Stimulated activated CD4-positive, alpha-beta T cell treated with anti-CD3 and anti-CD28 coated beads, Interleukin-2, amount 100 ng/mL, for 24 hours (primary cell): ENCODE measurements at places on chromosomes 6 and 20.

DNA sequence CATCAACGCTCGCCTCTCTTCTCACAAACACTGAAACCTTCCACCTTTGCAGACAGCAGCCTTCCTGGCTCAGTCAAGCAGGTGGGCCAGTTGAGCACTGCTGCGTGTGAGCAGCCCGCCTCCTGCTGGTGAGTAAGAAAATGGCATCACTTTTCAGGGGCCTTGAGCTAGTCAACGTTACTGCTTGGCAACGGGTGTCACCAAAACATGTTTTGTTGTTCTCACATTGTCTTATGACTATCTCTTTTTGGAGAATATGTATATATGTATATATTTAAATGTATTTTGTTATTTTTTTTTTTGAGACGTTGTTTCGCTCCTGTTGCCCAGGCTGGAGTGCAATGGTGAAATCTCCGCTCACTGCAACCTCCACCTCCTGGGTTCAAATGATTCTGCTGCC, 97.0 kb upstream of the AGPAT4 start:
- peak; percentile 68 for DNase-seq

DNA sequence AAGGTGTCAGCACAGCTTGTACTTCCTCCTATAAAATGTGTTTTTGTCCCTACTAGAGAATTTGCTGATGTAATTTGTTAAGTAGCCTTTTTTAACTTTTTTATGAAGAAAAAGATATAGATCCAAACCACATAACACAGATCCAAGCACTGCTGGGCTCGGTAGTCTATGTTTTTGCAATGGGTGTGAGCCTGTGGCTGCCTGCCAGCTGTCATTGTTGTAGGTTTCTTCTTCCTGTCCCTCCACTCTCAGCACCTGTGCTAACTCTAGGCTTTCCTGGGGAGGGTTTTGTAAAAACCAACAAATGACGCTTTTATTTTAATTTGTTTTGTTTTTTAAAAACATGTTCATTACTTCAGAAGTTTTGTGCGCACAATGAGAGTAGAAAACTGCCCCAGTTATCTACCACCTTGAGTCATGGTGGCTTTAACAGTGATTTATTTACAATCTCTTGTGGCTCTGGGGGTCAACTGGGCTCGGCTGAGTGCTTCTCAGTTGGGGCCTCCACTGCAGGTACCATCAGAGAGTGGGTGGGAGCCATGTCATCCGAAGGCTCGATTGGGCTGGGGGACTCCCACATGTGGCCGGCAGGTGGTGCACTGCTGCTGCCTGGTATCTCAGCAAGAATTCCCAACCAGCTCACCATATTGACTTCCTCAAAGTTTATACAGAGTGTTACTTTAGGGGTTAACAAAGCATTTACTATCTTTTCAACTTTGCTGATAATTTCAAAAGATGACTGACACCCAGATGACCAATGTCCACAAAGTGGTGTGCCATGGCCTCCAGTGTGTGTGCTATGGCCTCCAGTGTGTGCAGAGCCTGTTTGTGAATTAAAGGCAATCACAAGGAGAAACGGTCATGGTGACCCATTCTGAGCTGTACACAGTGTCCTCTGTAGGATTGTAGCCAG, 3.0 kb upstream of the CCR6 start:
- DNase-seq = no peak

DNA sequence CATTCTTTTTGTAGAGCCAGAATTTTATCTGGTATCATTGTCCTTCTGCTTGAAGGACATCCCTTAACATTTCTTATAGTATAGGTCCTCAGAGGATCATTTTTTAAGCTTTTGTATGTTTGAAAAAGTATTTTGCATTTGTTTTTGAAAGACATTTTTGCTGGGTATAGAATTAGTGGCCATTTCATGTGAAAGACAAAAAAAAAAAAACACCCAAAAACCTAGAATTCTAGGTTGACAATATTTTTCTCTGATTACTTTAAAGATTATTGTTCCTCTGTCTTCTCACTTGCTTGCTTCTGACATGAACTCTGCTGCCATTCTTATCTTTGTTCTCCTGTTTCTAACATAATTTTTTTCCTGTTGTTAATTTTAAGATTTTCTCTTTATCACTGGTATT, 75.7 kb upstream of the SLC22A16 start:
- no peak for DNase-seq

- DNase-seq = peak; percentile 68
Observed at GRCh38 chr6:431986-432385, 40.4 kb downstream of the IRF4 start.

DNA sequence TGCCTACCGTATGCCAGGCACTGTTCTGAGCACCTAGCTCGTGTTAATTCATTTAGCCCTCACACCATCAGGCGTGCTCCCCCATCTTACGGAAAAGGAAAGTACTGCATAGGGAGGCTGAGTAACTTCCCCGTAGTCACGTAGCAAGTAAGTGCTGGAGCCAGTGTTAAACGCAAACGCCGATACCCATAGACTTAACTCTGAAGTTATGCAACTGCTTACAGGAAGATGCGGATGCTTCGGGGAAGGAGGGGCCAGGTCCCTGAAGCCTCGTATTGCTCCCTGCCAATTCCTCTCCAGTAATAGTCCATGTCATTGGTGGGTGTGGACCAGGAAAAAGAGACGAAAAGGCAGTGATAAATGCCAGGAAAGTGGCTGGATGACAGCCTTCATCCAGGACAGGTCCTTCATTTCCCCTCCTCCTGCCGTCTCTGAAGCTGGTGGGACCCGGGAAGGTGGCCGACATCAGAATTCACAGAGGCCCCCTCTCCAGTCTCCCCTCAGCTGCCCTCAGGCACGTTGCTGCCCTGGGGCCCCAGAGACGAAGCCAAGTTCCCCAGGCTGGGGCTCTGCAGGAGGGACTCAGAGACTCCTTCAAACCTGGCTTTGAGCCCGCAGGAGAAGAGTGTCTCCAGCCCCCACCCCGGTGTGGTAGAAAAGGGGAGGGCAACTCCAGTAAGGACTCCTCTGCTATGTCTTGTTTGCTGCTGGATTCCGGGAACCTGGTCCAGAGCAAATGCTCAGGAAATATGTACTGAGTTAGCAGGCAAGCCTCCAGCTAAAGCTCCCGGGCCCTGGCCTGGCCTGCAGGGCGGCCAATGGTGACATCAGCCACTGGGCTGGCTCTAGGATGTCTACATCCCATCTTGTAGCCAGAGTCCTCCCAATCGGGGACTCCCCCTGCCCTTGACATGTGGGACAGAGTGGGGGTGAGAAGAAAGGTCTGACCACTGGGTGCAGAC, 37.8 kb downstream of the RAB44 start:
- no peak for DNase-seq

DNA sequence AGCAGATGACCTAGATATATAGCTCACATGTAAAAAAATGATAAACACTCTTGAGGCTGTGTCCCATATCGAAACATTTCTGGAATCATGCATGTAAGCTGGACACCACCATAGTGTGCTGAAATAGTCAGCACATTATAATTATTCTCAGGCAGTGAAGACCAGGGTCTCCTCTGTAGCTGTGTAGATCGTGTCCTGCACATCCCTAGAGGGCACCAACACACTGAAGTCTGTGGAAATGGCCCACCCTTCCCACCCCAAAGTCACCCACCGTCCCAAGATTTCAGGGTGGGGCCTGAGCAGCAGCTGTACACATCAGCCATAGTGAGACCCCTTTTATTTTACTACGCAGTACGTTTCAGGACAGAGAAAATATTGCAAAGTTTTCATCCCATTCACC, 21.0 kb upstream of the TMEM30A start:
- DNase-seq = no peak

- no peak for DNase-seq
Observed at GRCh38 chr6:111215131-111215530, 127.8 kb downstream of the SLC16A10 start.

DNA sequence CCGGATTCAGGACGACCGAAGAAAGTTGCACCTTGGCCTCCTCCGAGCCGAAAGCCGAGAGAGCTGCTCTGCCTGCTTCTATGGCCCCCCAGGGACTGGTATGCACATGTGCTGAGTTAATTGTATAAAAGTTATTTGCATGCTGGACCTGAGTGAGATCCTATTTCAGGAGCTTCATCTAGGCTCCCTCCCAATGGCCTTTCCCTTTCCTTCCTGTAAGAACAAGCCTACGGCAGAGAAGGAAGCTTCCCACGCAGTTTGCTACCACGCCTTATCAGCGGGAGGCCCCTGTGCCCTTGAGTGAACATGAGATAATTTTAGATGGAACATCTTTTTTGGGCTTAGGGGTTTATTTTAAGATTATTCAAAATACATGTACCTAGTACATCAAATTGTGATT, 65.9 kb downstream of the RIN2 start:
- no peak for DNase-seq

- DNase-seq = peak; percentile 42
Observed at GRCh38 chr20:45300961-45301360, 5.7 kb upstream of the RBPJL start.
